ENCODE measurements at places on chromosomes 12 and 14.

- no peak for DNase-seq
Observed at GRCh38 chr12:90037740-90038139, 329.1 kb upstream of the ATP2B1 start.

- DNase-seq: no peak
Observed at GRCh38 chr12:67803278-67803993, 154.9 kb downstream of the DYRK2 start.

DNA sequence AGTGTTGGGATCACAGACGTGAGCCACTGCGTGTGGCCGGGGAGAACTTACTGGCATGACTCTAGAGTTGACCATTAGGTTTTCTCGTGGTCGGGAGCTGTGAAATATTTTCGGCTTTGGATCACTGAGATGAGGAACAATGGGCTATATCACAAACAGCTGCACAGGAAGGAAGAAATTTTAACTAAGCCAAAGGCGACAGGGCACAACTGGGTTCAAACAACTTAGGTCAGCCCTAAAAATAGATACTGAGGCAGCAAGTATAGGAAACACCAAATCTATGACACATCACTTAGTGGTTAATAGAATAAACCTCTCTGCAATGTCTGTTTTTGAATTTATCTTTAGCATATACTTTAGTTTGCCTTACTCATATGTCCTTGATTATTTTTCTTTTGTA is 162.9 kb downstream of the LRIG3 start:
- DNase-seq: no peak

GRCh38 chr14:68781161-68782021 is 11.5 kb downstream of the ZFP36L1 start:
- DNase-seq: no peak

GRCh38 chr14:21768116-21768874 is 94.7 kb upstream of the OR4E1 start:
- no peak for DNase-seq
